HS-27A (cell line): ENCODE measurements at places on chromosomes 2 and 18.

DNA sequence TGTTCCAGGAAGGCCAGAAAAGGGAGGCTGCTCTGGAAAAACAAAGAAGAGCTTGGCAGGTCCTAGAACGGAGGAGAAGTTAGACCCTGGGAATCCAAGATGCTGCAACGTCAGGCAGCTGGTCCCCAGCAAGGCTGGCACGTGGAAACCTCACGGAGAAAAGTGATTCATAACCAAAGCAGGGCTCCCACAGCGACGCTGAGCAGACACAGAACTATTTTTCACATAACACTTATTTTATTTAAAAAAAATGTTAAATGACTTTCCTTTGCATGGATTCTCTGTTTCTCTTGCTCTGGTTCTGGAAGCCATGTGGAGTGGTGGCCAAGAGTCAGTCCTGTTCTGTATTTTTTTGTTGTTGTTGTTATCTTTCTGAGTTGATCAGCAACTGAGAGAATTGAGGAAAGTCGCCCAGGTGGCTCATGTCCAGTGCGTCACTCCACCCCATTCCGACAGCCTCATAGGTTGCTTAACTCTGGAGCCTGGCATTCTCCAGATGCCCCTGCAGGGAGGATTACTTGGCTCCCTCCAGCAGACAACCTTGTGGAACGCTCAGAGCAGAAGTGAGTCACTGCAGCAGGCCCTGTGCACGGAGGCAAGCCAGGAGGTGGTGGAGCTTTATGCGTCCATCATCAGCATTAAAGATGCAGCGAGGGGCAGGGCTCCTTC lies 229.9 kb upstream of the HDAC4 start:
- no peak for DNase-seq

- DNase-seq, result no peak
These were observed at the start of gene SP140 for GRCh38 chr2:230225486-230225885. Gene SP140, plus strand, starts transcription at chr2:230225736. Its CDS starts 109 bp downstream, at chr2:230225845.

GRCh38 chr2:85560812-85561279 lies 447 bp downstream of the GGCX start:
- DNase-seq, result no peak

DNA sequence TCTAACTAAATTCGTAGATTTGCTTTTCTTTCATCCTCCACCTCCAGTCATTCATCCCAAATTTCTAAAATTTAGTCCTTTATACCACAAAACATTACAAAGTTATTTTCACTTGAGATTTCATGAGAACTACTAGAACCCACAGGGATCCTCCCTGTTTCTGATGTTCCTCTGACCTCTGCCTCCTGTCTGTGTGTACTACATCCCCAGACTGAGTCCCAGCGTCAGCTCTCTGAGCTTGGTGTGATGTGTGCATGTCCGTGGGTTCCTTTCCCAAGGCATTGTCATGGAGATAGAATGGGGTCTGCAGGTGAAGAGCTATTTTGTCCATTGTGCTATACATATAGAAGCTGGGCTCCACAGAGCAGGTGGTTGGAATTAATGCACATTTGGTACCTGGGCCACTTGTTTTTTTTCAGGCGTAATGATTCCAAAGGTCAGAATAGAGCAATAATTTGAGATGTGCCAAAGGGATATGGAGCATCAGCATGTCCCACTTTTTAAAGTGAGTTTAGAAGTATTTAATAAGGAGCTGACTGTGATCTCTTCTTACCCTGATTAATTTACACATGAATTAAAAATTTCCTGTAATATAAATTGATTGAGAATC lies 151.2 kb upstream of the BOD1L2 start:
- DNase-seq, result no peak

DNA sequence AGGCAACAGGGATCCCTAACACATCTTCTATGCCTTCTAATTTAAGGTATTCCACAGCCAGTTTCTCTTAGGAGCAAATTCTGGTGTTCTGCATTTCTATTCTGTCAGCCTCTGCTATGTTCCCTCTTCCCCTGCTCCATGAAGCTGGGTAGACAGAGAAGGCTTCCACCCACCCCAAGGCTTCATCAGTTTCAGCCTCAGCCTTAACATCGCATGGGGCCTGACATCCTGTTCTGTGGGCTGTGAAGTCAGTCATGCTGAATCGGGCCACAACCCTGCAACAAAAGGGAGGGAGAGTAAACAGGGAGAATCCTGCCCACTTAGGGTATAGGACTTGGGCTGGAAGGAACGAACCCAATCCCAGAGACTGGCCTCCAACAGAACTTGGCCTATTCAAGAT lies 70.6 kb upstream of the PPM1B start:
- DNase-seq, result no peak

DNA sequence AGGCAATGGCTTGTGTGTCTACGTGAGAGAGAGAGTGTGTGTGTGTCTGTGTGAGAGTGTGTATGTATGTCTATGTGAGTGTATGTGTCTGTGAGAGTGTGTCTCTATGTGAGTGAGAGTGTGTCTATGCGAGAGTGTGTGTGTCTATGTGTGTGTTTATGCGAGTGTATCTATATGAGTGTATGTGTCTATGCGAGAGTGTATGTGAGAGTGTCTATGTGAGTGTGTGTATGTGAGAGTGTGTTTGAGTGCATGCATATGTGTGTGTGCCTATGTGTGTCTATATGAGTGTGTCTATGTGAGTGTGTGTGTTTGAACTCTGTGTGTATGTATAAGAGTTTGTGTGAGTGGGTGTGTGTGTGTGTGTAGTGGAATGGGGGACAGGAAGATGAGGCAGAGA lies 9.8 kb upstream of the GNLY start:
- DNase-seq, result no peak

DNA sequence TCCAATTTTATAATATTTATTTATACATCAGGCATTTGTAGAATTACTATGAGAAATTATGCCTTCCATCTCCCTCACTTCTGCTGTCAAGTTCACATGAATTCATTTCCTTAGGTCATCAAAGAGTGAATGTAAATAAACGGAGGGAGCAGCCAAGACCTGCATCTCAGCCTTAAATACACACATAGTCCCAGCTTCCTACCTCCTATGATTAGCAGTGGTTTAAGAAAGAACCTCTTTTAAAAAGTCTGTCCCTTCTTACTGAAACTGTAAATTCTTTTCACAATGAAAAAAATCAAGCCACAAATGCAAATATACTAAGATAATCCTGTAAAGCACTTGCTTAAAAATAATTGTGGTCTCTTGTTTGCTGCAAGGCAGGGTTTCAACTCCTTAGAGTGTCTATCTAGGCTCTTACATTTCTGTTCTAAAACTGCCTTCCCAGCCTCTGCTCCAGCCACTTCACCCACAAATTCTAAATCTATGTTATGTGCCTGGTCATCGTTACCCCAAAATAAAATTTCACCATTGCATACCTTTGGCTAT lies 532.7 kb upstream of the FSHR start:
- DNase-seq, result no peak

DNA sequence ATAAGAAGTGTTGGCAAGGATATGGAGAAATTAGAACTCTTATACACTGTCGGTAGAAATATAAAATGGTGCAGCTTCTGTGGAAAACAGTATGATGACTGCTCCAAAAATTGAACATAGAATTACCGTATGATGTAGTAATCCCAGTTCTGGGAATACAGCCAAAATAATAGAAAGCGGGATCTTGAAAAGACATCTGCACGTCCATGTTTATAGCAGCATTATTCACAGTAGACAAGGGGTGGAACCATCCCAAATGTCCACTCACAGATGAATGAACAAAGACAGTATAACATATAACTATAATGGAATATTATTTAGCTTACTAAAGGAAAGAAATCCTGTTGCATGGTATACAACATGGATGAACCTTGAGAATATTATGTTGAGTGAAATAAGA lies 257.7 kb downstream of the TDRD15 start:
- no peak for DNase-seq
